Activated CD4-positive, alpha-beta memory T cell treated with anti-CD3 and anti-CD28 coated beads for 36 hours (primary cell): ENCODE measurements at places on chromosomes 6 and 20. TPM values are rescaled to one million over a fixed set of nuclear protein-coding genes. Genes with fewer than 3 reads are reported as not detected.

DNA sequence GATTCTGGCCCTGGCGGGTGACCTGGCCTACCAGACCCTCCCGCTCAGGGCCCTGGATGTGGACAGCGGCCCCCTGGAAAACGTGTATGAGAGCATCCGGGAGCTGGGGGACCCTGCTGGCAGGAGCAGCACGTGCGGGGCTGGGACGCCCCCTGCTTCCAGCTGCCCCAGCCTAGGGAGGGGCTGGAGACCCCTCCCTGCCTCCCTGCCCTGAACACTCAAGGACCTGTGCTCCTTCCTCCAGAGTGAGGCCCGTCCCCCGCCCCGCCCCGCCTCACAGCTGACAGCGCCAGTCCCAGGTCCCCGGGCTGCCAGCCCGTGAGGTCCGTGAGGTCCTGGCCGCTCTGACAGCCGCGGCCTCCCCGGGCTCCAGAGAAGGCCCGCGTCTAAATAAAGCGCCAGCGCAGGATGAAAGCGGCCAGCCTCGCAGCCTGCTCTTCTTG lies 868 bp upstream of the SLC2A4RG start:
- peak; percentile 65 for DNase-seq

DNA sequence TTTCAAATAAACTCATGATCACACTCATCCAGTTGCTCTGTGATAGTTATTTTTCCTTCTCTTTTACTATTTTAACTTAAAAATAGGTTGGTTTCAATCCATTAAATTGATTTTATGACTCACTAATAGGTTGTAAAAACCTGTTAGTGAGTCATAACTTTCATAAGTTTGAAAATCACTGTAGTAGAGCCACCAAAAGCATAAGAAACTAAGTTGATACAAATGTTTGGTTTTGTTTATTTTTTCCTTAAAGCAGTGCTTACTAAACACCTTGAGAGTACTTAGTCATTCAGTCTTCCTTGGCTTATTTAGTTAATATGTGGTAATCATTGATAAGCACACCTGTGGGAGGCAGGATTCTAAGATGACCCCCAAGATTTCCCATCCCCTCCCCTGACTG lies 312.1 kb upstream of the MAN1A1 start:
- DNase-seq = no peak

DNA sequence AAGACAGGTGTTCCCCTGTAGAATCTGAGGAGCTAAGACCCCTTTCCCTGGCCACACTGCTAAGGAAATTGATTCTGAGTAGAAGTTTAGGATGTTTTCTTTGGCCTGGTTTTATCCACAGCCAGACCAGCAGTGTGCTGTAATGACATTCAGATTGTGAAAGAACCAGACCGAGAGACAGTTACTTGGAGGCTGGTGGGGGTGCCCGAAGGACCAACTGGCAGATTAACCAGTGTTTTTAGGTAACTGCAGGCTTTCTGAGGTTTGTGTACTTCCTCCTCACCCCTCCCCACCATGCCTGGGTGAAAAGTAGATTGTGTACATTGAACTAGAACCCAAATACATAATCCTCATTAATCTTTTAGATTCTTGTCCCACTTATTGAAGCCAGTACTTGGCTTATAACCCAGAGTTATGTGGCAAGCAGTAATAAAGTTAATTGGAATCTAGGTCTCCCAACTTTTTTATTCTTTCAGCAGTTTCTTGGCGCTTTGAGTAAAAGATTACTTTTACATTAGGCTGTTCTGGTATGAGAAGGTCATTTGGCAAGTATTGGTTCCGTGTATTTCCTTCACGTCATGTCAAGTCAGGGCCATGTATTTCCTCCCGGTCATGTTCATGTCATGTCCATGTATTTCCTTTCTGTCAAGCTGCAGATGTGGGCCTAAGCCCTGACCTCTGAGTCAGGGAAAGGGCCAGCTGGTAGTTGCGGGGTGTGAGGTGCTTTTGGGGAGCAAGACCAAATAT lies 93.7 kb downstream of the TCP11 start:
- no peak for DNase-seq

GRCh38 chr20:47468290-47469050 lies 33.2 kb upstream of the NCOA3 start:
- no peak for DNase-seq

DNA sequence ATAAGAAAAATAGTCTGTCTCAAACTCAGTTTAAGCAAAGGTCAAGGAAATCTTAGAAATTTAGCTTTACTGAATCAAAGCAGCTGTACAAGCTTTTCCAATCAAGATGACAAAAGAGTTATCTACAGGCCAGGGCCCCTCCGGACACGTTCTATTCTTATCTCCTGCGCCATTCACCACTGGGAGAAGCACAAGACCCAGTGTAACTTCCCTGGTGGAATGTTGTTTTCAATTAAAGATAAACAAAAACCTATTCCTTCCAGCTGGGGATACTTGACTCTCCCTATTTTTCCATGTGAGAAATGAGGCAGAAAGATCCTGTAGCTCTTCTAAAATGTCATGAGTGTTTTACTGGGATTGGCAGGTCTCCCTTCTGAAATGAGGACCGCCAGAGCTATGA lies 123.3 kb downstream of the TBX18 start:
- DNase-seq = no peak

DNA sequence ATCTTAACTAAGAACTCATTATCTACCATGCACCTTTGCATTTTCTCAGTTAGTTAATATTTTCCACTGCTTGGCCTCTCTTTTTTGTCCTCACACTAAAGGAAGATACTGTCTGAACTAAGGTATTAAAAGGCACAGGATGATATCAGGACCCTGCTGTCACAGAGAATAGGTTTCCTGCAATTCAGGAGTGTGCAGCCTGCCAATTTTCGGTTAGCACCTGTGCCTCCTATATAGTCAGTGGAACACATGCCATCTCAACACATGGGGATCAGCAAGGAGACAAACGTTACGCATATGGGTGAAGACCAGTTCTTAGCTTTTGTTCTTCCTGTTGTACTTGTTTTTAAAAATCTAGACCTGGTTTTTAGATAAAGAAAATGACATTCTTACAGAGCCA lies 71.0 kb downstream of the FUT9 start:
- DNase-seq = no peak

The ZBTB22 gene
- total RNA-seq = 11.0 TPM

The BCAS1 gene
- total RNA-seq = 0.07 TPM
